AG09319 (cell line): ENCODE measurements at places on chromosomes 2 and 18.

DNA sequence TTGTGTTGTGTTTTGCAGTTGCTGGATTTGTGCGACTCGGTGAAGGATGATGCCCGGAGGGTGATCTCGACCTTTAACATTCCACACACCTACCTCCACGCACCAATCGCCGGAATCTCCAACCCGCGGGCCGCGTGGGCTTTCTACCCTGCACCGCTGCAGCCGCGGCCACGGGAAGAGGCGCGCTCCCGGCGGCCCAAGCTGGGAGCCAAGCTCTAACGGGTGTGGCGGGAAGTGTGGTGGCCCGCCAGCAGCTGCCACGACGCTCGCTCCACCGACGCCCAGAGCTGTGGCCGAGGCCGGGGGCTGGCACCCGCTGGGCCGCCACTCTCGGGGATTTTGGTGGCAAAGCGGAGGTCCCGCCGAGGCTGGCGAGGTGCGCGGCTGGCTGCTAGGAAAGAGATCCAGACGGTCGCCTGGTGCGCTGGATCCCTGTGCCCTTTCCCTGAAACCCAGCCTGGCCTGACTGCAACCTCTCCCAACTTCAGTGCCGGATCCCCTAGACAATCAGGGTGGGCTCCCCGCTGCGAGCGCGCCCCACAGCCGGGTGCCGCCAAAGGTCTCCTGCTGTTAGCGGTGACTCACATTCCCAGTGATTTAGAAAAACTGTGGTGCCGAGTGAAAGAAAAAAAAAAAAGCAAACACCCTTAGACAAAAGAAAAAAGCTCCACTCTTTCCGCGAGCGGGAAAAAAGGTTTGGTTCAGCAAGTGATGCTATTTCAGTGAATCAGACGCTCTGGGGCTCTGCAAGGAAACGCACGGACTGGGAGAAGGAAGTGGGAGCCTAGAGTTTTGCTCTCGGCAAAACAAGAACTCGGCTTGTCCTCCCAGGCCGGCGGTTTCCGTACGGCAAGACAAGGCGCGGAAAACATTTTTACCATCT is 2.9 kb upstream of the BCL2L11 start:
- no peak for DNase-seq

GRCh38 chr18:9658087-9658641 is 43.8 kb upstream of the PPP4R1 start:
- DNase-seq = no peak

DNA sequence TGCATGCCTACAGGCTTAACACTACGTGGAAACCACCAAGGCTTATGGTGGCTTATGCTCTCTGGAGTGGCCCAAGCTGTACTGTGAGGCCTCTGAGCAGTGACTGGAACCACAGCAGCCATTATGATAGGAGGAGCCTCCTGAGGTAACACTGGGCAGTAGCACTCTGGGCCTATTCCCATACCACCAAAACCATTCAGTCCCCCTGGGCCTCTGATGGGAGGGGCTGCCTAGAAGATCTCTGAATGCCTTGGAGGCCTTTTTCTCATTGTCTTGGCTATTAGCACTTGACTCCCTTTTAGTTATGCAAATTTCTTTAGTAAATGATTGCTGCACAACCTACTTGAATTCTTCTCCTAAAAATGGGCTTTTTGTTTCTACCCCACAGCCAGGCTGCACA is 985.0 kb downstream of the DPP10 start:
- no peak for DNase-seq

GRCh38 chr18:63837590-63837989 is 49.9 kb upstream of the SERPINB2 start:
- no peak for DNase-seq

DNA sequence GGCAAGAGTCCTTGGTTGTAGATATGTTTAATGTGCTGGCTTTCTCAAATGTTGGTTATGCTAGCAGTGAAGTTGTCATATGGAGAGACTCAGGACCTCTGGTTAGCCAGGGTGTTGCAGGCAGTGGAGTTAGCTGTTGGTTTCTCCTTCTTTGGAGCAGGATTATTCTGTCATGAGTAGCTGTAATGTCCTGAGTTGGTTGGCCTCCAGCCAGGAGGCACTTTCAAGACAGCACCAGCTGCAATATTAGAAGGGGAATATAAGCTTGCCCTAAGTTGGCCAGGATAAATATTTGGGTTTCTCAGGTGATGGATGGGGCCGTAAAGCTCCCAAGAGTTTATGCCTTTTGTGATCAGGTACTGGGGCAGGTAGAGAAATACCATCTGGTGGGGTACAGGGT is 65.5 kb downstream of the MSTN start:
- DNase-seq = no peak

DNA sequence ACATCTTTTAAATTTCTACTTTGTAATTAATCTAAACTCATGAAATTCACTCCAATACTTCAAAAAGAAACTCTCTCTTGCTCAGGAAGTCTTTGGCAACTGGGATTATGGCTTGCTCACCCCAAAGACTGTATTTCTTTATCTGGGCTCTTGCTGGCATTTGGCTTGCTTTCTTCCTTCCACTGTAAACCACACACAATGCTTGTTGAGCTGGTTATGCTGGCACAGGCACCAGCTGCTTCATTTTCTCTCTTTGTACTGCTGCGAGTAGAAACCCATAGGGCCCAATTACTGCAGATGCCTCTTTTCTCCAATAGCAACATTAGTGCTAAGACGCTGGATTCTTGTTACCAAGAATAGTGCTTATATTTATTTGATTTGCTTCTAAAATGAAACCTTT is 51.4 kb downstream of the SLC38A11 start:
- no peak for DNase-seq

- no peak for DNase-seq
Observed at GRCh38 chr2:144383571-144384100, 136.3 kb downstream of the ZEB2 start.

DNA sequence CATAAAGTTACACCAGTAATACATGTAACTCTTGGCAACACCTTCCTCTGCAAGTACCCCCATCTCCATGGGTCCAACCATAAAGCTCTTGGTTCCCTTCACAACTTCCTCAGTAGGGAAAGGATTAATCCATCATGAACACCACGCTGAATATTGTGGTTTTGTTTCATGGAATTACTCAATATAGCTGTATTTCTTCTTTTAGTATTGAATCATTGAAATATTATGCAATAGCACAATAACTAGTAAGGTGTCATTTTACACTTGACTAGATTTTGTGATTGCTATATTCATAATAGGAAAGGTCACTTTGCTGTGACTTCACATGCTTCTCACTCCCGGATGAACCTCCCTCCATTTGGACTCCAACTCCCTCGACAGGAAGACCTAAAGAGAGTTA is 29.7 kb upstream of the PID1 start:
- DNase-seq = no peak

GRCh38 chr2:215697496-215697895 is 261.6 kb upstream of the FN1 start:
- no peak for DNase-seq

DNA sequence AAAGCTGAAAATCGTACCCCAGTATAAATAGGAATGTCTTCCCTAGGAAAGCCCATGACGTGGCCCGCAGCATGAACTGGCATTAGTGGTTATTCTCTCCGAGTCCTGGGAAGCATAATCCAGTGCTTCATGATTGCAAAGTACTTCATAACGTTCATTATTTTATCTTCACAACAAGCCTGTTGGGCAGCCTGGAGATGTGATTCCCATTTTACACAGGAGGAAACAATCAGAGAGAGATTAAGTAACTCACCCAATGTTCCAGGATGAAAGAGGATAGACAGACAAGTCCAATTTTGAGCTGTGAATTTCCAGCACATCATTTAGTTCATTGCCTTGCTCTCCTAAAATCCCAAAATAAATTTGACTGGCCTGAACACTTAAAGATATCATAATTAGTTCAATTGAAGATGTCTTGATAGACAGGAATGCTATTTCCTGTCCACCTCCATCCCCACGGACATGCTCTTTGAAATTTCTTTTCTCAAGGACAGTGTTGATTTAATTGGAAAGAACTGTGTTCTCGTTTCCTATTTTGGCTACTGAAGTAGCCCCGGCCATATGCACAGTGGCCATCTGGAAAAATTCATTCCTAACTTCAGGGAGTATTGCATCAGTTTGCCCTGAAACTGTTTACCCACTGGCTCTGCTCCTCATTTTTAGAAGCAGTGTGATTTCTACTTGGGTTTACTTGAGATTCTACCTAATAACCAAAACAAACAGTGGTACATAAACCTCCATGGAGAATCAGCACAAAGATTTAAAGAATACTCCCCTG is 93.9 kb downstream of the VWC2L start:
- DNase-seq = no peak

DNA sequence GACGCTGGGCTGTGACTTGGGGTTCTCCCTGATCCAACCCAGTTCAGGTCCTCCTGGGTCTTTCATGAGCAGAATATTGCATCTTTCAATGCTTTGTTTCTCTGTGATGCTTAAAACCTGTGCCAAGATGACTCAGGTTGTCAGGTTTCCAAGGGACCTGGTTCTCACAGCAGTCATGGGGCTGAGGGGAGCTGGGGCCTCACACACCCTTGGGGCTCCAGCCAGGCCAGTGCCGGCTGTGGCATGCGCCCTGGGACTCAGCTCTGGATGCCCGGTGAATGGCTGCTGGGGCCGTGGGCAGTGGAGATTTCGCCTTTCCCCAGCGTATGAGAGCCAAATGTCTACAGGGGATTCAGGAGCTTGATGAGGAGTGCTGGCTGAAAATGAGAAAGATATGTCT is 29.6 kb downstream of the EDAR start:
- no peak for DNase-seq

DNA sequence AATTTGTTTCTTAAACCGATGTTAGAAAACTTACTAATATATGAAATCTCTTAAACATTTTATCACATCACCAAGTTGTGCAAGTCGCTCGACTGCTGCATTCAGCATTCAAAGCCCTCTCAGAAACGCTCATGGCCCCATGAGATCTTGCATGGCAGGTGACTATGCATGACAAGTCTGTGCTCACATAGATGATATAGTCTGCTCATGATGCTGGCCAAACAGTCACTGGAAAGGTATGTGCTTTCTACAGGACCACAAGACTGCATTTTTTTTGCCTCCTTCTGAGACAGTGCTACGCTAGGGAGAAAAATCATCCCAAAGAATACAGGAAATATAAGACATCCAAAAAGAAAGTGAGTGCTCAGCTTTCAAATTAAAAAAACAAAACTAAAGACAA is 98.3 kb upstream of the ZBTB14 start:
- DNase-seq = no peak

GRCh38 chr2:203584784-203585183 is 49.7 kb upstream of the RAPH1 start:
- no peak for DNase-seq

DNA sequence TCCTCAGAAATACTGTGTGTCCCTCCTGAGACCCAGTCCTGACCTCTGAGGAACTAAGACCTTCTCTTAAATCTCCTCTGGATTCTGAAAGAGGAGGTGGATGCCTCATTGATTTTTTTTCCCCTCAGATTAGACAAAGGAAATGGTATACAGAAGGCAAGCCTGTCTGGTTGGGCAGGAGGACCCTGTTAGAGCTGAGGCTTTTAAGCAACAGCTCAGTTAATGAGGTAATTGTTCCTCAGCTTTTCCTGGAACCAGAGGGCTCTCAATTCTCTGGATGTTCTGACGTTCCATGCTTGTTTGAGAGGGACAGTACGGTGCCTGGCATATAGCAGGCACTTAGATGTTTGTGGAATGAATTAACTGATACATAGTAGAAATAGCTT is 61.7 kb upstream of the MCFD2 start:
- DNase-seq = no peak

DNA sequence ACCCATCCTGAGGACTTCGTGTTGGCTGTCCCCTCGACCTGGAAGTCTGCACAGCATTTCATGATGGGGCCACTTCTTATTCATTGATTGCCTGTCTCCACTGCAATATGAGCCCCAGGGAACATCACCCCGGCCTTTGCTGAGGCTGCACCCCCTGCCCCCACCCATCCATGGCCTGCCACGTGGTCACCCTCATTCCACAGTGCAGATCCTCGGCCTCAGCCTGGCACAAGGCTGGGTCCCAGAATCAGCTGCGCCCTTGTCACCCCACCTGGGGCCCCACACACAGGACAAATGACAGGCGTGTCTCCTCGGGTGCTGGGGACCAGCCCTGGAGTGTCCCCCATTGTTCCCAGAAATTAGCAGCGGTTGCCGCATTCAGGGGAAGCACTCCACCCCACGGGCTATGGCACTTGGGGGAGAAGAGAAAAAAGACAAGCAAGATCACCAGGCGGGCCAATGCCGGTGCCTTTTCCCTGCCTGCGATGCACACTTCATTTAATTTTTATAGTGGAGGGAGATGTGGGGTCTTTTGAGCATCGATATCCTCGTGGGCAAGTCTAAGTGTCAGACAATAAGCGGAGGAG is 157.4 kb downstream of the INHBB start:
- no peak for DNase-seq

DNA sequence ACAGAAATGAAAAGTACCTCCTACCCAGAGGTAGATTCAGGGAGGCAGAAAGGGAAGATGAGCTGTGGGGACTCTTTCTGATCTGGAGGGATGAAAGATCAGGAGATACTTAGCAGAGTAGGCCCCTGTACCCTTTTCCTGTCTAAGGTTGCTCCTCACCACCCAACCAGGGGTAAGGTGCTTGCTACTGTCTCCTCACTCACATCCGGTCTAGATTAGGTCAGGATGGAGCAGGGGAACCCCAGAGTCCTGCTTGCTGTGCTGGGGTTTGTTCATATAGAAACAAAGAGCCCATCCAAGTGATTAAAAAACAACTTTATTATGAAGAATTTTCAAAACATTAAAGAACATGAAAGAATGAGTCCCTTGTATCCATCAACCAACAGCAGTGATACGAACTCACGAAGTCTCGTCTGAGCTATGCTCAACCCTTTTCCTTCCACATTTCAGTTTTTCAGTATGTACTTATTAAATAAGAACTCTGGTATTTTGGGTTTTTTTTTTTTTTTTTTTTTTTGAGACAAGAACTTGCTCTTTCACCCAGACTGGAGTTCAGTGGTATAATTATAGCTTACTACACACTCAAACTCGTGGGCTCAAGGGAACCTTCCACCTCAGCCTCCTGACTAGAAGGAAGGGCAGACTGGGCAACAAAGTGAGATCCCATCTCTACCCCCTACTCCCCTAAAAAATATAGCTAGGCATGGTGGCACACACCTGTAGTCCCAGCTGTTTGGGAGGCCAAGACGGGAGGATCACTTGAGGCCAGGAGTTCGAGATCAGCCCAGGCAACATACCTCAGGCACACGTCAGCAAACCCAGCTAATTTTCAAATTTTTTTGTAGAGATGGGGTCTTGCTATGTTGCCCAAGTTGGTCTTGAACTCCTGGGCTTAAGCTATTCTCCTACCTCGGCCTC is 28.5 kb upstream of the MCFD2 start:
- no peak for DNase-seq

GRCh38 chr18:40272630-40273231 is 1682.3 kb upstream of the PIK3C3 start:
- DNase-seq = no peak

- no peak for DNase-seq
Observed at GRCh38 chr2:238979636-238980035, 131.8 kb downstream of the TWIST2 start.

GRCh38 chr18:78168526-78168925 is 811.1 kb upstream of the SALL3 start:
- no peak for DNase-seq

- no peak for DNase-seq
Observed at GRCh38 chr2:25960920-25961319, 21.4 kb downstream of the KIF3C start.
